ENCODE measurements at places on chromosomes 1 and 21.

- DNase-seq, result no peak
Observed at GRCh38 chr21:20443558-20444155, 554.6 kb upstream of the NCAM2 start.

GRCh38 chr1:174935961-174936727 lies 63.6 kb upstream of the CACYBP start:
- DNase-seq, result no peak

GRCh38 chr1:178643349-178643748 lies 81.7 kb upstream of the RALGPS2 start:
- no peak for DNase-seq

GRCh38 chr1:217614200-217614712 lies 16.6 kb downstream of the GPATCH2 start:
- DNase-seq, result no peak

DNA sequence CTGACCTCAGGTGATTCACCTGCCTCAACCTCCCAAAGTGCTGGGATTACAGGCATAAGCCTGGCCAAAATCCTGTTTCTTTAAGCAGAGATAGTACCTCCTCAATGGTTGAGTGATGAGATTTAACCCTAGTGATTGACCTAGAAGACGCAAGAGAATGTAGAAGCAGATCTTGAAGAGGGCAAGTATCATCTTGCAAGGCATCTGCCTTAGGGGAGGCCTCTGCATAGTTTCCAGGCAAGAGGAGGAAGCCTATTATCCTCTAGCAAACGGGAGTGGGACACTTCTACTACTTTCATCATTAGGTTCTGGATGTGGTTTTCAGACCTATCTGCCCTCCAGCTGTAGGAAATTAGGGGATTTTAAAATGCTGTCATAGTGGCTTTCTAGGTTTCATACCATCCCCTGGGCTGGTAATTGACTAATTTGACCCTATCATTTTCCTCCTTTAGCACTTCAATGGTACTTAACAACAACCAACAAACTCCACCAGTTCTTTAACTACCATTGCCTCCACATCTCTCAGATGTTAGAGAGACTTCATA lies 10.0 kb upstream of the TRIM62 start:
- DNase-seq, result no peak

DNA sequence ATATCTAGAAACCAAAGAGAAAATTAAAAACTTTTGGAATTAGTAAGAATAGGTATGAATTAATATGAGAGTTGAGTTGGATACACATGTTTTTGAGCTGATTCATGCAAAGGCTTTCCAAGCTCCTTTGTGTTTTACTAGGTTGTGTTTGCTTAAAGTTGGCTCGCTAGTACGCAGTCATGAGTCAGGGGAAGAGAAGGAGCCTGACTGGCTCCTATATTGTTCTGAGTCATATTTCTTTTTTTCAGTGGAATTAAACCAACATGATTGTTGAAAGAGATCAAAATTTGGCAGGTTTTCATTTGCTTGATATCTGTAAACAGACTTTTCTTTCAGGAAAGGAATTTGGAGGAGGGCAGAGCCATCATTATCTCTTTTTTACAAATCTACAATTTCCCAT lies 66.7 kb downstream of the MAGI3 start:
- no peak for DNase-seq

GRCh38 chr1:217425422-217425821 lies 205.5 kb downstream of the GPATCH2 start:
- no peak for DNase-seq

- DNase-seq, result no peak
Observed at GRCh38 chr1:31809698-31810097, 6.1 kb downstream of the SPOCD1 start.

GRCh38 chr21:44751799-44752636 lies 40.6 kb upstream of the TSPEAR start:
- no peak for DNase-seq

- DNase-seq, result no peak
Observed at GRCh38 chr1:169563019-169563615, 23.2 kb downstream of the F5 start.

DNA sequence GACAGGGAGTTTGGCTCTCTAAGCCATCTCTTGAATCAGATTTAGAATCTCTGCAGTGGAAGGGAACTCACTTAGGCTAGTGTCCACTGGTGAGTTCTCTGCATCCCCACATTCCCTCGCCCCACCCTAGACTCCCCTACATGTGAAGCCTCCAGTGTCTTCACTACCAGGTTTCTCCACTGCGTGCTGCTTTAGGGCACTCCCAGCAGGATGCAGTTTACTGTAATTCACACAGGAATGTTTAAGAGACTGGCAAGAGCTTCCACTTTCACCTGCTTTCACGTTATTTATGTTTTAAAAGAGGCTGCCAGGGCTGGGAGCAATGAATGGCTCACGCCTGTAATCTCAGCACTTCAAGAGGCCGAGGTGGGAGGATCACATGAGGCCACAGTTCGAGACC lies 60.2 kb downstream of the KAZN start:
- no peak for DNase-seq

DNA sequence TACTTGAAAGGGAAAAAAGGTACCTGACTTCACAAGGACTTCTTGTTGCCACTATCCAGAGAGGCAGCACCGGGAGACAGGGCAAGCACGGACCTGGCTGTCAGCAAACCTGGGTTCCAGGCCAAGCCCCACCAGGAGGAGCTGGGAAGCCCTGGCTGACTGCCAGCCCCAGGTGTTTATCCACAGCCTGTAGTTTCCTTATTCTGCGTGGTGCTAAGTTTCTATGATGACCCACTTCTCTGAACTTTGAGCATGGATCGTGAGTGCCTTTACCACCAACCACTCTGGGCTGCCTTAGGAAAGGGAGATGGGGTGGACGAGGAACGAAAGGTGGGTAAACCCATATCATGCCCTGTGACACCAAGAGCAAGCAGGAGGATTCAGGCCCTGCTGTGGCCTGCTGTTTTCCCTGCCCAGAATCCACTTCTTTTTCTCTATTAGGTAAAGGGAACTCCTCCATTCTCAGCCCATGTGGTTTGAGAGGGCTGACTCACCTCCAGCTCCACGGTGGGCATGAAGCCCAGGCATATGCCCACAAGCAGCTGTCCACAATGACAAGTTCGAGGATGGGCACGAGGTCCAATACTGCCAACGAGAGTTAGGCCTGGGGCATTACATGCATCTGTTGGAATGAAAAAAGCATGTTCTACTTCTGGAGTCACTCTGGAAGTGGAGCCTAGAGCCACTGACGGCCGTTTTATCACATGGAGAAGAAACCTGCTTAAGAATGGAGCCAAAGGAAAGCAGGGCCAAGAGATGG lies 20.3 kb downstream of the TSPAN2 start:
- DNase-seq, result no peak

- DNase-seq, result no peak
Observed at GRCh38 chr1:14377386-14377785, 221.1 kb upstream of the KAZN start.

GRCh38 chr1:36247538-36247937 lies 23.3 kb downstream of the THRAP3 start:
- no peak for DNase-seq

DNA sequence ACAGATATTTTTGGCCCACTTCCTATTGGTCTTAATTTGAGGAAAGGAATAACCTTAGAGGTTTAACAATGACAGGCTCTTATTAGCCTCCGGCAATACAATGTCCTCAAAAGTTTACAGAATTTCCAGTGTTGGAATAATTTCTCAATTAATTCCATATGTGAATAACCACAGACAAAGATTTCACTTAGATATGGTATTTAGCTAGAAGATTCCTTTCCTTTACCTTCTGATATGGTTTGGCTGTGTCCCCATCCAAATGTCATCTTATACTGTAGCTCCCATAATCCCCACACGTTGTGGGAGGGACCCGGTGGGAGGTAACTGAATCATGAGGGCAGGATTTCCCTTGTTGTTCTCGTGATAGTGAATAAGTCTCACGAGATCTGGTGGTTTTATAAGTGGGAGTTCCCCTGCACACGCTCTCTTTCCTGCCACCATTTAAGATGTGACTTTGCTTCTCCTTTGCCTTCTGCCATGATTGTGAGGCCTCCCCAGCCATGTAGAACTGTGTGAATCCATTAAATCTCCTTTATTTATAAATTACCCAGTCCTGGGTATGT lies 54.9 kb upstream of the RGS7 start:
- DNase-seq, result no peak

DNA sequence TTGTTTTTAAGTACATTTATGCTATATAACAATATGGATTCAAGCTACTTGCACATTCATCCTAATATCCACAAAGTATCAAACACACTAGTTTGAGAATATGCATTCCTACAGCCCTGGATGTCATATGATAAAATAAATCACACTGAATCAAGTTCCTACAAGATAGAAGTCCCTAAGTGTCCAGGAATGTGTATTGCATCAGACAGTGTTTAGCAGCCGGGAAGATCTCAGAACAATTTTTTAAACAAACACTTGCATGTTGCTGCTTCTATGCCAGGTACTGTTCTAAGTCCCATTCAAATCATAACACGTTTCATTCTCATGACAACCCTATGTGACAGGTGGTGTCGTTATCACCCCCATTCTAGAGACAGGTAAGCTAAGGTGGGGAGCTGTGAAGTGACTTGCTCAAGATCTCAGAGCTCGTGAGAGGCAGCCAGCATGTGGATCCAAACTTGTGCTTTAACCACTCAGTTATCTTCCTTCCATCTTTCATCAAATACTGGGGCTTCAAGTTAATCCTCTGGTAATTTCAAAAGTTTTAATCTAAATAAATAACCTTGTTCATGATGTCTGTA lies 68.3 kb upstream of the KIF26B start:
- DNase-seq, result no peak

Measured in head of caudate nucleus (tissue), 42 donors.